ENCODE measurements at places on chromosomes 1 and 21.

DNA sequence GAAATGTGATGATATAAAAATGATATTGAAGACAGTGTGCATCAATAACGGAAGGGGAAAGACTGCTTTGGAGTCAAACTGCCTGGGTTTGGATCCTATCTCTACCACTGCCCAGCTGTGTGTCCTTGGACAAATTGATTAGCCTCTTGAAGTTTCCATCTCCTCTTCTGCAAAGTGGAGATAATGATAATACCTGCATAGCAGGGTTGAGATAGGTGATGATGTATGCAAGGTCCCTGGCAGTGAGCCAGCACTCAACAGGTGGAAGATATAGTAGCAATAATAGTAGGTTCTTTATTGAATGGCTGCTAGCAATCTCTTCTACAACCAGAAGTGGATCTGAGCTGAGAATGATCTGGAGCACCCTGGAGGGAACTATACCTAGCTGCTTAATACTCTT, 166.7 kb downstream of the MIS18A start:
- DNase-seq, result no peak

- no peak for DNase-seq
Observed at GRCh38 chr1:244050835-244051444, at the start of gene ZBTB18. TSS of gene ZBTB18 (plus strand) at chr1:244051283. CDS start at chr1:244051432, 149 bp downstream.

GRCh38 chr1:46099215-46099614, 33.2 kb downstream of the PIK3R3 start:
- no peak for DNase-seq

DNA sequence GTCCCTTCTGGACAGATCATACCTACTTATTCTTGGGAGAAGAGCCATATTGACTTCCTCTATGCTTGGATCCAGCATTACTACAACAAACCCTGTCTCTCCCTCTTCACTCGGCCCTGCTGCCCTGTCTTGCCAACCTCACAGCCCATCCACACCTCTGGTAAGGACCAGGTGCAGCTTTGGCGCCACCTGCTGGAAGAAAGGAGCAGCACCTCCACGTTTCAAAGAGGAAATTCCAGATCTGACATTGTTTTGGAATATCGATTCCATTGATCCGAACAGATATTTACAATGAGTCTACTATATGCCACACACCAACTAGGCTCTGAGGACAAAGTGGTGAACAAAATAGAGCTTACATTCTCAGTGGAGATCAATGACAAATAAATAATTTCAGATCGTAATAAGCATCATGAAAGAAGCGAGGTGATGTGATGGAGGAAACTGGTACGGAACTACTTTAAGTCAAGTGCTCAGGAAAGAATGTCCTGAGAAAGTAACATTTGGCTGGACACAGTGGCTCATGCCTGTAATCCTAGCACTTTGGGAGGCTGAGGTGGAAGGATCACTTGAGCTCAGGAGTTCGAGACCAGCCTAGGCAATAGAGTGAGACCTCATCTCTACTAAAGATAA, 18.7 kb downstream of the MFSD2A start:
- DNase-seq, result peak; percentile 47

GRCh38 chr1:82386365-82387011, 585.8 kb downstream of the ADGRL2 start:
- no peak for DNase-seq
